ENCODE measurements at places on chromosomes 12 and 14.

DNA sequence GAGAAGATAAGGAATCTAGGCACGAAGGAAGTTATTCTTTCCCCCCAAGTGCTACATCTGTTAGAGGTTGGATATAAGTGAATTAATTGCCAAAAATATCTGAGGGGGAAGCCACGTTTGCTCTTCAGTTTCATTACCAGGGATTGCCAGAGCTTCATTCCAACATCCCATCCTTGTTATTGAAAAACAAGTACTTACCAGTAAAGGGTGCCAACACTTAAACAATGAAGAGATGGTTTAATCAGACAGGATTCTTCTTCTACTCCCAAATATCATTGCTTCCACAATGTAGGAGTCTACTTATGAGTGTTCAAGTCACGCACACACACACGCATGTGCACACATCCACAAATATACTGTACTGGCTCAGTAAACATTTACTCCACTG, 312.4 kb downstream of the RPAP3 start:
- no peak for DNase-seq

DNA sequence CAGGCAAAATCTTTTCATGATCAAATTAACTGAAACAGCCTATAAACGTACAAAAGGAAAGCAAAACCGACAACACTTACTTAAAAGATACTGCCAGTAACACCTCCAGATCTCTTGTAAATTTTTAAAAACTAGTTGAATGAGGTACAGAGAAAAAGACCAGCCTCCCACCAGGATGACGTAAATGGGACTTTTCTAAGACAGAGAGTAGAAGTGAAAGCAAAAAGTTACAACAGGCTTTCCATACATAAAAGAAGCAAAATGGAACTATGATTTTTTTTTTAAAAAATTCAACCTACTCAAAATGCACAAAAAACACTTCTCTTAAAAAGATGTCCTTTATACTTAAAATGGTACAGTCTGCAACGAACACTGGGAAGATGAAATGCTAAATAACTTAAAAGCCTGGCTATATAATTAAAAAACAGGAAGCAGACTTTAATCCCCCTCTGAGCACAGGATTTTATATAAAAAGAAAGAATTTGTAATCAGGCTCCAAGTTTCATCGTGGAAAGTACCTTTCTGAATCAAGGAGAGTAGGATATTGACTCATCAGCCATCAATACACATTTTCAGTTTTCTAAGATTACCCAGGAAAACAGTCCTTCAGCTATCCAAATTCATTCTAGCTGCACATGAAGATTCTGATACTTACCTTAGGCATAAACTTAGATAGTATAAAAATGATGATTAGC, 14.2 kb upstream of the MYO1A start:
- peak; percentile 48 for DNase-seq

- DNase-seq: no peak
Measured at GRCh38 chr14:21322716-21323115, 42.8 kb downstream of the RPGRIP1 start.

DNA sequence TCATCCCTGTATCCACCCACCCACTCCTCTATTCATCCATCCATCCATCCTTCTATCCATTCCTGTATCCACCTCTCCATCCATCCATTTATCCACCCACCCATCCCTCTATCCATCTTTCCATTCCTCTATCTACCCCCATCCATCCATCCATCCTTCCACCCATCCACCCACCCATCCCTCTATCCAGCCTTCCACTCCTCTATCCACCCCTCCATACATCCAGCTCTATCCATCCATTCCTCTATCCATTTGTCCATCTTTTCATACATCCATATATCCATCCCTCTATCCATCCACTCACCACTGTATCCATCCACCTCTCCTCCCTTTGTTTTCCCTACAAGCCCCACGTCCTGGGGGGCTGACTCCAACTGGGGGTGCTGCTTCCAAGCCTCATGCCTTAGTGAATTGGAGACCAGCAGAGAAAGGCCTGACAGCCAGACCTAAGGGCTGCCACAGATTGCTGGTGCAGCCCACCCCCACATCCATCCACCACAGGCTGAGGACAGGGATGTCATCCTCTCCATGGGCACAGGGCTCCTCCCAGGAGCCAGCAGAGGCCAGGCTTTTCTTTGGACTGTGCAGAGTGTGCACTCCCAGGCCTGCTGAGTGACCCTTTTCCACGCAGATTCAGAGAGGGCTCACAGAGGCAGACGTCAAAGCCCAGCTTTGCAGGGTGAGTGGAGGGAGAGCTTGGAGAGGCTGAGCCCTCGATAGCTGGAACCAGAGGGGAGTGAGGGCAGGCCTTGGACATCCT, 18.9 kb upstream of the GPR132 start:
- no peak for DNase-seq

DNA sequence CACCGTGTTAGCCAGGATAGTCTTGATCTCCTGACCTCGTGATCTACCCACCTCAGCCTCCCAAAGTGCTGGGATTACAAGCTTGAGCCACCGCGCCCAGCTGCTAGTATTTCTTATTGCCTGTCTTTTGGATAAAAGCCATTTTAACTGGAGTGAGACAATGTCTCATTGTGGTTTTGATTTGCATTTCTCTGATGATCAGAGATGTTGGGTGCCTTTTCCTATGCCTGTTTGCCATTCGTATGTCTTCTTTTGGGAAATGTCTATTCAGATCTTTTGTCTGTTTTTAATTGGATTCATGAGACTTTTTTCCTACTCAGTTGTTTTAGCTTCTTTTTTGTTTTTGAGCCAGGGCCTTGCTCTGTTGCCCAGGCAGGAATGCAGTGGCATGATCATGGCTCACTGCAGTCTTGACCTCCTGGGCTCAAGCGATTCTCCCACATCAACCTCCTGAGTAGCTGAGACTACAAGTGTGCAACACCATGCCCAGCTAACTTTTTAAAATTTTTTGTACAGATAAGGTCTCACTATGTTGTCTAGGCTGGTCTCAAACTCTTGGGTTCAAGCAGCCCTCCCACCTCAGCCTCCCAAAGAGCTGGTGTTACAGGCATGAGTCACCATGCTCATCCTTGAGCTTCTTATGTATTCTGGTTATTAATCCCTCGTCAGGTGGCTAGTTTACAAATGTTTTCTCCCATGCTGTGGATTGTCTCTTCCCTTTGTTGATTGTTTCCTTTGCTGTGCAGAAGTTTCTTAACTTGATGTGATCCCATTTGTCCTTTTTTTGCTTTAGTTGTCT, 65.9 kb downstream of the ACACB start:
- no peak for DNase-seq

GRCh38 chr12:132437943-132438700, 51.8 kb upstream of the FBRSL1 start:
- DNase-seq: no peak

DNA sequence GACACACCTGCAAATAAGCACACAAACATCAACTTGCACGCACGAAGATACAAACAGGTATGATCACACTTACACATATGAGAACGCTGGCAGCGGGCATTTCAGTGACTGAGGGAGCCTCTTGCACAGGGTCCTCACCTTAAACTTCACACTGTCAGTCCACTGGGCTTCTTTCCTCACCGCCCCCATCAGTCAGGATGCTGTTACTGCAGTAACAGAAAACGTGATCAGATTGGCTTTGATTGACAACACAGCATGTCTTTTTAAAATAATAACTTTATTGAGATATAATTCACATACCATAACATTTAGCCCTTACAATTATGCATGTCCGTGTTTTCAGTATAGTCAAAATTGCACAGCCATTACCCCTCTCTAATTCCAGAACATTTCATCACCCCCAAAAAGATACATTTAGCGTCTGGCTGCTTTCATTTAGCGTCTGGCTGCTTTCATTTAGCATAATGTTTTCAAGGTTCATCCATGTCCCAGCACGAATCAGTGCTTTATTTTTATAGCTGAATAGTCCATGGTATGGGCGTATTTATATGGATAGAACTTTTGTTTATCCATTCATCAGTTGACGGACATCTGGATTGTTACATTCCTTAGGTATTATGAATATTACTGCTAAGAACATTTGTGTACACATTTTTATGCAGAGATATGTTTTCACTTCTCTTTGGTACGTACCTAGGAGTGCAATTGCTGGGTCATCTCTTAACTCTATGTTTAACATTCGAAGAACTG, 8.4 kb downstream of the CCDC197 start:
- DNase-seq: no peak

DNA sequence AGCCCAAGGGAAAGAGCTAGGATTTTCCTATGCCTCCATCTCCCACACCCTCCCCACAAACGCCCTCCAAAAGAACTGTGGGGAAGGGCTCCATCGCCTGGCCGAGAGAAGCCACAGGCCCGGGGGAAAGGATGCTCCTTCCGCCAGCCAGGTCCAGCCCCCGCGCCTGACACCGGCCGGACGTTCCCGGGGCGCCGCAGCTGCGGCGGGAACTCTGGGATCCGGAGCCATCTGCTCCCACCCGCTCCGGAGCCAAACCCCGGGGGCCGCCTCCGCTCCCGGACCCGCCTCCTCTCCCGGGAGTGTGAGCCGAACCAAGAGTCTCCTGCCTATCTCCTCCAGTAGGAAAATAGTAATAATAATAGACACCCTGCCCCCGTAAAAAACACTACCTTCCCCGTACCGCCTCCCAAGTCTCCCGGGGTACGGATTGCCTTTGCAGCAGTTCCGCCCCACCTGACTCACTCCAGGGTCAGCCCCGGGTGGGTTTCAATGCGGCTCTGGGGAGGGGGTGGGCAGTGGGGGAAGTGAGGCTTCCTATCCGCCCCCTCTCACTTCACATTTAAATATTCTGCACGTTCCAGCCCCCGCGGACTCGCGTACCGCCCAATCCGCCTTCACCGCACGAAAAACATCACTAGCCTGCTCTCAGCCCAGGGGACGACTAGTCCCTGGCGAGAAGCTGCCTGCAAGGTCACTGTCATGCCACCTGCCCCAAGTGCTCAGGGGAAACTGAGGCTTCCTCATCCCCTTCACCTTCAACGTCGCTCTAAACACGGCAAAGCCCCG, 2.4 kb downstream of the AGAP2 start:
- DNase-seq: no peak

DNA sequence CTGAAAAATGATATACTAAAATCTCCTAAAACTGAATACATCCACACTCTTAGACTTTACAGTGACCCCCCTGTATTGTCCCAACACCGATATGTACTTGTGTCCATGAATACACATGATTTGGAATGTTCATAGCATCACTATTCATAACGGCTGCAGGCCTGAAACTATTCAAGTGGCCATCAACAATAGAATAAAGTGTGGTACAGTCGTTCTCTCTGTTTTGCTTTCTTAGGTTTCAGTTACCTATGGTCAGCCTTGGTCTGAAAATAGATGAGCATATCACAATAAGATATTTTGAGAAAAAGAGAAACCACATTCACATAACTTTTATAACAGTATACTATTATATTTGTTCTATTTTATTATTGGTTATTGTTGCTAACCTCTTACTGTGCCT, 150.6 kb downstream of the ASCL4 start:
- DNase-seq: no peak

- DNase-seq: no peak
Measured at GRCh38 chr14:99263564-99264330, 8.2 kb downstream of the BCL11B start.

GRCh38 chr14:71739273-71739990, 192.8 kb upstream of the RGS6 start:
- DNase-seq: no peak

- DNase-seq: no peak
Measured at GRCh38 chr12:41731061-41731460, 413.6 kb downstream of the GXYLT1 start.

DNA sequence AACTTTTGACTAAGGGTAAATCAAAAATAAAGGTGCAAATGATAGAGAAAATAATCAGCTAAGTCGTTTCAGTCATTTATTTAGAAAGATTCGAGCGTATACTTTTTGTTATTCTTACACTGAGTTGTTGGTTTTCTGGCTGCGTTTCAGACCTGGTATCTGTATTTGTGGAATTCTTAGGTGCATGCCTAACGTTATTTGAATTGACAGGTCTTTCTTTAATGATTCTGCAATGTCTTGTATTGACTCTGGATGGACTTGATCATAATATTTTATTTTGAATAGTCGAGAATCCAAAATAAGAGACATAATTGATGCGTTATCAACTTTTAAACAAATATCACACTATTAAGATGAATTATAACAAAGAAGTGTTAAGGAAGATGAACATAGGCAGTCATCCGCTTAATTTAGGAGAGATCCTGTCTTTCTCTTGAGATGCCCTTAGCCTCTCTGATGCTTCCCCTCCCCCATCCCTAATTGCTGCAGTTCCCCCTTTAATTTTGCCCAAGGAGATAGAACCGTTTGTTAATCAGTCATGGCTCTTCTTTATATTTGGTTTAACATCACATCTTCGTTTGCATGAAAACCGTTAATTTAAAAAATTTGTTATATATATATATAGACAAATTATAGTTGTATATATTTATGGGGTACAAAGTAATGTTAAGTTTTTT, 1.8 kb downstream of the ALX1 start:
- no peak for DNase-seq

- DNase-seq: no peak
Measured at GRCh38 chr12:112480931-112481330, 62.2 kb downstream of the PTPN11 start.

DNA sequence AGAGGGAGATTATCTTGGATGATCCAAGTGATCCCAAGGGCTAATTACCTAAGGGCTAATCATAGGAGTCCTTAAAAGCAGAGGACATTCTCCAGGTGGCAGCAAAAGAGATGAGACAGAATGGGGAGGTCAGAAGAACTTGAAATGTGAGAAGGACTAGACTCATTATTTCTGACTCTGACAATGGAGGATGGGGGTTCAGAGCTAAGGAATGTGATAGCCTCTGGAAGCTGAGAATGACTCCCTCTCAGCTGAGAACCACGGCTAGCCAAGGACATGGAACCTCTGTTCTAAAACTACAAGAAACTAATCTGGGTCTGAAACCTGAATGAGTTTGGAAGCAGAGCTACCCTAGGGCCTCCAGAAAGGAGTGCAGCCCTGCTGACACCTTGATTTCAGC, 35.6 kb upstream of the ANKS1B start:
- DNase-seq: no peak

DNA sequence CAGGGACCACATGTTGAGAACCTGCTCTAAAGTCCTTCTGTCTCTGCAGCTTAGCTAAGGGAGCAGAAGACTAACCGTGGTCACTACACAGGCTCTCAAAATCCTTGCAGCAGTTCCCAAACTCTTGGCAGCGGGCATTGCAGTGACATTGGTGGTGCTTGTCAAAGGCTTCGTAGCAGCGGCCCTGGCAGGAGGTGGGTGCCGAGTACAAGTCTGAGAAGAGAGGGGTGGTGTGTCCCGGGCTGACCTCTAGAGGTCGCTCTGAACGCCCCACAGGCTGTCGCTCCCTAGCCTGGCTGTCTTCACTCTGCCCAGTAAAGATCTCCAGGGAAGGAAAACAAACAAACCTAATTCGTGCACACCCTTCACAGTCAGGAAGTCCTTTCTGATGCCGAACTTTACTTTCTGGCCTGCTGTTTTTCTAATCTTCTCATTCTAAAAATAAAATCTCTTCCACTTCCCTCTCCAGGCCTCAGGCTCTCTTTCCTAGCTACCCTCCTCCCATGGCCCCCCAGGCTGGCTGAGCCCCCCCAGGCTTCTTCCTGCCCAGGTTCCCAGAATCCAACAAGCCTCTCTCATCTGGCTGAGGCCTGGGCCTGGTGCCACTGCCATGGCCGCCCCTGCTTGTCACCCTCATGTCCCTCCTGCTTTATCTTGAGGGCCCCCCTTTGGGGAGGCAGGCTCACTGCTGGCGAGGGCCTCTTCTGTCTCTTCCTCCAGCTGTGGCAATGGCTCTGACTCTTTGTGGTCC, 7.7 kb downstream of the ENDOU start:
- DNase-seq: no peak

GRCh38 chr12:89210277-89210676, 142.0 kb downstream of the DUSP6 start:
- DNase-seq: no peak

GRCh38 chr14:68343534-68344118, 449.2 kb downstream of the ZFP36L1 start:
- DNase-seq: no peak

GRCh38 chr12:25521625-25522256, 31.3 kb downstream of the LMNTD1 start:
- DNase-seq: no peak

Measured in activated gamma-delta T cell treated with anti-CD3 and anti-CD28 coated beads, Interleukin-2, amount 50 U/mL, for 16 hours (primary cell).